AG08395 (cell line): ENCODE measurements at places on chromosomes 6 and 20.
A peak's percentile ranks its signal among the peaks of the same experiment; 100 is the strongest.

GRCh38 chr6:106380407-106380806 lies 19.9 kb downstream of the CRYBG1 start:
- DNase-seq: no peak

- no peak for DNase-seq
Measured at GRCh38 chr6:132495604-132496079, 17.3 kb downstream of the STX7 start.

- no peak for DNase-seq
Measured at GRCh38 chr6:72267470-72267869, 354.4 kb upstream of the KCNQ5 start.

- DNase-seq: no peak
Measured at GRCh38 chr20:58471193-58472164, 43.7 kb downstream of the APCDD1L start.

- no peak for DNase-seq
Measured at GRCh38 chr6:20900389-20901160, 366.3 kb downstream of the CDKAL1 start.

- no peak for DNase-seq
Measured at GRCh38 chr6:2378046-2378657, 132.7 kb upstream of the GMDS start.

GRCh38 chr20:54626126-54626525 lies 150.7 kb downstream of the DOK5 start:
- DNase-seq: no peak

- DNase-seq: no peak
Measured at GRCh38 chr6:143843677-143843999, 500 bp downstream of the LTV1 start.

DNA sequence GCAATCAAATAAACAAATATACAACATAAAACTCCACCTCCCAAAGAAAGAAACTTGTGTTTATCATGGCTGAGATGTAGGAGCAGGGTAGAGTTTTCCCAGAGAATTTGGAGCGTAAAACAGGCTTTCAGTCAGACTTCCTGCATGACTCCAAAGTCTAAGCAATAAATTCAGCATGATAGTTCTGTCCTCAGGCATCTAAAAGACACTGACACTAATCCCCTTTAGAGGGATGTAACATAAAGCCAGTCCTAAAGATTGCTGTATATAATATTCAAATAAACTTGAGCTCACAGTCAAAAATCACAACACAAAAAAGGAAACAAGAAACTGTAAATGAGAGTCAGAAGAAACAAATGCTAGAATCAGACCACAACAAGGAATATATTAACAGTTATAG lies 234.4 kb downstream of the CENPW start:
- no peak for DNase-seq

GRCh38 chr6:87682310-87682709 lies 19.7 kb downstream of the AKIRIN2 start:
- DNase-seq: peak; percentile 12
